ENCODE measurements at places on chromosomes 6 and 20.

GRCh38 chr20:48624315-48625020 lies 203.3 kb downstream of the PREX1 start:
- DNase-seq: no peak

DNA sequence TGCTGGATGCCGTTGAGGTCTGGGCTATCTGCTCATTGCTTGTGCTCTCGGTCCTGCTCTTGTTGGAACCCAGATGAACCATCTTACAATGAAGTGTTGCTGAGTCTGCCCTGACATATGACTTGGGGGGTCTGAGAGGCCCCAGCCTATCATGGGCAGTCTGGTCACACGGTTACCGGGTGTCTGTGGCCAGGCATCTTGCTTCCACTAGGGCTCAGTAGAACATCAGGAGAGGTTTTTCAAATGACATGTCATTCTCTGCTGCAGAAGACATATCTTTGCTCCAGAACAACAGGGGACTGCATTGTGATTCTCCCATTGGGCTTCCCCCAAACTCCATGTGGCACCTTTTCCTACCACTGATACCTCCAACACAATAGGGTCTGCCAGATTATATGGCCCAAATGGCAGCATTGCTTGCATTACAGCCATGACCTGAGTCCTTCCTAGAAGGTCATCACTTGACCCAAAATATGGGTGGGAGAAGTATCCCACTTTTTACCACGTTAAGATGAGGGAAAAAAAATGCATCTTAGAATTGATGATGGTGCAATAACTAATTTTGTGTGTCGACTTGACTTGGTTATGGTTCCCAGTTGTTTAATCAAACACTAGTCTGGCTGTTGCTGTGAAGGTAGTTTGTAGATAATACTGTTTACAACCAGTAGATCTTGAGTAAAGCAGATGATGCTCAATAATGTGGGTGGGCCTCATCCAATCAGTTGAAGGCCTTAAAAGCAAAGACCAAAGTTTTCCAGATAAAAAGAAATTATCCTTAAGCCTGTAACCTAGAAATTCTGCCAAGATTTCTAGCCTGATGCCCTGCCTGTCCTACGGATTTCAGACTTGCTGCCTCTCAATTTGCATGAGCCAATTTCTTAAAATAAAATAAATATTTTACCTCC lies 241.0 kb downstream of the QKI start:
- DNase-seq: no peak

DNA sequence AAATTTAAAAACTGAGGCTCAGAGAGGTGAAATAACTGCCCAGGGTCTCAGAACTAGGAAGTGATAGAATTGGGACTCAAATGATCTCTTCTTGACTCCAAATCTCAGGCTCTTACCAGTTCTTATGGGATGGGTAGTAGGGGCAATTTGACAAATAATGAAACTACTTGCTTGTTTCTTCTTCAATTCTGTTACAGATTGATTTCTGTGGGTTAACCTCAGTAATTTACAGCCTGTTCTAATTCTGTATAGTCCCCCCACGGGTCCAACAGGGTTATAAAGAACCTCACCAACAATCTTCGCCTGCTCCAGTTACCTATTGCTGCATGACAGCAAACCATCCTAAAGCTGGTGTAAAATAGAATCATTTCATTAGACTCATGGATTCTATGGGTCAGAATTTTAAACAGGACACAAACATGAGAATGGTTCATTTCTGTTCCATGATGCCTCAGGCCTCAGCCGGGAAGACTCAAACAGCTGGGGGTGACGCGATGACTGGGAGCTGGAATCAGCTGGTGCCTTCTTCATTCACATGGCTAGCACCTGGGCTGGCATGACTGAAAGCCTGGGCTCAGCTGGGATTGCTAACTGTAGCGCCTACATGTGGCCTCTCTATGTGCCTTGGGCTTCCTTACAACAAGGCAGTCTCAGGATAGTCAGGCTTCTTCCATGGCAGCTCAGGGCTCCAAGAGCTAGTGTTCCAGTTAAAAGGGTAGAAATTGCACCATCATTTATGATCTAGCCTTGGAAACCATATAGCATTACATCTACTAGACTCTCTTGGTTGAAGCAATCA lies 6.6 kb upstream of the WFDC2 start:
- no peak for DNase-seq

- DNase-seq: no peak
These were observed 89.3 kb downstream of the DTD1 start for GRCh38 chr20:18677126-18677525.

DNA sequence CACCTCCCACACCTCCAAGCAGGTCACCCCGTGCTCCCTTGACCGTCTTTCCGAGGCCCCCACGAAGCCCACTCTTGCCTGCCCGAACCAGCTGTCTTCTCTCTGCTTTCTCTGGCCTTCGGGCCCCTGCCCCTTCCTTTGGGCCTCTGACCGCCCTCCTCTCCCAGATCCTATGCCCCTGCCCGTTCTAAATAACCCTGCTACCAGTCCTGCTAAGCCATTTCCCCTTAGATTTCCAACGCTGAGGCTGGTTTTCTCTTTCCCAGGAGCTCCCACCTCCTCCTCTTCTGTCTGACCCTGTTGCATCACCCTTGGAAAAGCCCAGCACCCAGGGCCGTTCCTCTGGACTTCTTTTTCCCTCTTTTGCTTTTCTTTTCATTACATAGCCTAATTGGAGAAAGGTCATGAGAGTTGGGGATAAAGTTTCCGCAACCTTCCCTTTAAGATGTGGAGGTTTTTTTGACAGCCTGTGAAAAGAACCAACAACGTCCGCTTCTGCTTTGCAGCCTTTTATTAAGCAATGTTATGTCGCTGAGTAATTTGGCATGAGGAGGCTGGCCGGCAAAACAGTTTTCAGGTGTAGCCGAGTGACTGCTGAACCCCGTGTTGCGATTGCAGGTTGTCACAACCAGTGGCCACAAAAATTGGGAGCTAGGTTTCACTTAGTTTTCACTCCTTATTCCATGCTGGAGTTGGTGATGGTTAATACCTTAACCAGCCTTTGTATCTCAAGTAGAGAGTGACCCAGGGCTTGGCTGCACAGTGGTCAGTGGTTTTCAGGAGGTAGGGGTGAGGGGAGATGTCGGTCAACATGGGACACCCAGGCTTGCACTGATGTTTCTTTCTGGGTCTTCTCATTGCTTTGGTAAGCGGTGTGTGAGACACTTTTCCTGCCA lies 970 bp downstream of the BLTP3A start:
- peak; percentile 28 for DNase-seq

- DNase-seq: no peak
These were observed 16.7 kb upstream of the GCM1 start for GRCh38 chr6:53165293-53165692.

DNA sequence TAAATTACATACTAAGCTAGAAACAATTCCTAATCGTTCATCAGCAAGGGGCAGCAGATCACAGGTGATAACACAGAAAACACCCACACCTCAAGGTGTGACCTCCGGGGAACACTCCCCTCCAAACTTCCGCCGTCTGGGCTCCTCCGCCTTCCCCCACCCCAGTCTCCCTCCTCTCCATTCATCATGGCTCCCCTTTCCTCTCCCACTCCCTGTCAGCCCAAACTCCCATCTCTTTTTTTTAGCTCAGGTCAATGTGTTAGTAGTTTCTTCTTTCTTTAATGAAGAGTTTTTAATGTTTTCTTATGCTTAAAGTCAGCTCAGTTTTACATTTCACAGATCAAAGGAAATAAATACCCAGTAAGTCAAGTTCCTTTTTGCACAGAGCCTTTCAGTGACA lies 20.7 kb downstream of the CNKSR3 start:
- DNase-seq: no peak

GRCh38 chr6:16928387-16928786 lies 167.1 kb upstream of the ATXN1 start:
- DNase-seq: no peak

DNA sequence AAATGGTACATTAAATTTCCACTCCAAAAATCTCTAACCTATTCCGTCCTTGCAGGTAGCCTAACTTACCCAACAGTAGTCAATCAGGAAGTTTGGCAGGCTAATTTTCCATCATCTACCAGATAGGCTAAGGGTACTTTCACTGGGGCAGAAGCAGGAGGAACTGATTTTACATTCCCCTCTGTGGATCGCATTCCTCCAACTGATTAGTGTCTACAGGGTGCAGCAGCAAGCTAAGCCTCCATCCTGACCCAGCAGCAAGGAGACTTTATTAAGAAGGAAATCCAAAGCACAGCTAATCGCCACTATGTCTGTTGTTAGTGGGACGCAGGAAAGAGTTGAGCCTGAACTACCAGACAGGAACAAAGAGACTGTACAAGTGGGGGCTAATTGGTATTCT lies 143.2 kb upstream of the RUNX2 start:
- DNase-seq: no peak

- DNase-seq: no peak
These were observed 95.4 kb upstream of the TMEM181 start for GRCh38 chr6:158464483-158464882.

- DNase-seq: no peak
These were observed 749.7 kb downstream of the MAFB start for GRCh38 chr20:39939241-39939865.

Data from hindlimb muscle (tissue), 1 donor.